Mucosa of descending colon (tissue), 3 donors: ENCODE measurements at places on chromosomes 2 and 18.

DNA sequence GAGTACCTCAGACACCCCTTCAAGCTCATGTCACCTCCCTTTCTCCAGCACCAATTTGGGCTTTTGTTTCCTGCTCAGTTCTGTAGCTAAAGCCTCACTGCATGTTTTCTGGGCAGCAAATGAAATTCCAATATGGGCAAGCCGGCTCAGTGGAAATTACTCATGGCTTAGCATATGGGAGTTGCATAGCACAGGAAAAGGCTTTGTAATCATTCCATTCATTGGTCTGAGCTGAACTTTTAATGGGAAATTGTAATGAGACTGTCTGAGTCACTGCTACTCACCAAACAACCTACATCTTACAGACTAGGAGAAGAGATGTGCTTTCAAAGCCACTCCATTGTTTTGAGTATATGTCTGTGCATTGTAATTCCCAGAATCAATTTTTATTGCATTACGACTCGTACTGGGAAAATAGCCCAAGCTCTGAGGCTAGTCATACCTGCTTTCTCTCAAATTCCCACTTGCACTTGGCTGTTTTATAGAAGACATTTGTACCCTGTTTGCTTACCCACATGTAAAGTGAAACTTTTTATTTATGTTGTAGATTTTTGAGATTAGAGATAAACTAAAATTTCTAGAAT lies 139.5 kb upstream of the LRATD1 start:
- DNase-seq = no peak

- DNase-seq = no peak
Measured at GRCh38 chr2:144518748-144519596, 947 bp downstream of the ZEB2 start.

GRCh38 chr2:151575338-151575737 lies 158.9 kb downstream of the NEB start:
- DNase-seq = no peak

GRCh38 chr18:72544092-72544886 lies at the start of gene CBLN2:
Gene CBLN2, minus strand, starts transcription at chr18:72544342. Its CDS starts 2,182 bp downstream, at chr18:72542160.
- DNase-seq = peak; percentile 36

DNA sequence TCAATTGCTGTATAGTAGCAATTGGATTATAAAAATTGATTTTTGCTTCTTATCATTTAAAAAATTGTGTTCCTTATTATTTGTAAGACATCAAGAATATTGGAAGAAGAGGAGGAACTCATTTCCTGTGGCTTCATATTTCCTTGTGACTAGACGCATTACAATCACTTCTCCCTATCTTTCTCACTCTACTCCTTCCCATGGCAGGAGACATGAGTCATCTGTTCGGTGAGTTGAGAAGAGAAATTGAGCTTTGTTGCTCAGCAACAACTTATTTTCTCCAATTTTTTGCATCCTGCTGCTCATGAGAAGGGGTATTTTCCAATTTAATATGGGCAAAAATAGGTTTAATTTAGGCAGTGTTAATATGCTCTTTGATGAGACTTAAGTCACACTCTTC lies 1783.9 kb downstream of the SUCLG1 start:
- DNase-seq = no peak

GRCh38 chr2:241584436-241584835 lies 25.9 kb downstream of the BOK start:
- no peak for DNase-seq

- DNase-seq = no peak
Measured at GRCh38 chr2:31877008-31877407, 133.8 kb downstream of the MEMO1 start.

DNA sequence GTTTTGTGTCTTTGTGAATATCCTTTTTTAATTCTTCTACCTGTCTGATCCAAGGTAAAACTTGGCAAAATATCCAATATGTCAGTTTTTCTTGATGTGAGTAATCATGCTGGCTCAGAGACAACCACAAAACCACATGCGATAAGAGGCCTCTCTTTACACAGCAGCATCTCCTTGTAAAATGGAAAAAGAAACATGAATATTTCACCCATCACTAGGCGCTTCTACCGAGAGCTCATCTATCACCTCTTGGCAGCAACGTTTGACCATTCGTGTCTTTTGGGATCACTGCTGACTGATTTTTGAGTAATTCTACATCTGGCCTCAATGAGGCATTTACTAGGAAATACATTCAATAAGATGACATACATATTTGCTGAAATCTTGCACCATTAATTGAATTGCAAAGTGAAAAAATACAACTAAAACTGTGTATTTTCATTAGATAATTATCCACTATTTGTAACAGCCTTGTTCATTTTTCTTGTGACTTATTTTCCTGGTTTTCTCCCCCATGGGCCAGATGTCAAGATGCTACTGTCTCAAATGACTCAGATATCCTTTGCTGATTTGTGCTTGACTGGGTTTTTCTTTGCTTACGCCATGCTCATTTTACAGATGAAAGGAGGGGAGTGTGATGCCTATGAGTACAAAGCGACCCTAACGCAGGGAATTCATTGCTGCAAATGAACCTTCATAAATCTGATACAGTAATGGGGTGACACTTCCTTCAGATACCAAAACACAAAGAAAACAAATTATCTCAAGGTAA lies 467.5 kb downstream of the FBXO15 start:
- DNase-seq = no peak

DNA sequence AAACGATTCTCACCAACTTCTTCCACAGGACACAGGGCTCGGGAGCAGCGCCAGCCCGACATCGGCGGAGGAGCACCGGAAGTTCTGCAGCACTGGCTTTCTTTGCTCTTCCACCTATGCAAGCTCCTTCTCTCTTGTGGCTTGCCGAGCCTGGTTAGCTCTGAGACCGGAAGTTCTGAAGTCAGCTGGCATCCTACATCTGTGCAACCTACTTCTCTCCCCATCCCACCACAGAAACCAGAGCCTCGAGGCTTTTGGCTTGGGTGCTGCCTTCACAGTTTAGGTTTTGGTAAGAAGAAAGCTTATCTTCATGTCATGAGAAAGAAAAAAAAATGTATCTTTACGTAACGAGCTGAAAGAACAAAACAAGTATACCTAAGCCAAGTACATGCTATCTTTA lies 111.7 kb downstream of the ANKRD44 start:
- DNase-seq = peak; percentile 84

GRCh38 chr2:152354069-152354755 lies 19.2 kb downstream of the FMNL2 start:
- no peak for DNase-seq

GRCh38 chr2:238820916-238821315 lies 27.0 kb upstream of the TWIST2 start:
- DNase-seq = no peak
